ELR (cell line): ENCODE measurements at places on chromosomes 7 and 10.

- no peak for DNase-seq
Measured at GRCh38 chr7:83882551-83882950, 233.6 kb upstream of the SEMA3E start.

GRCh38 chr10:112148331-112148730, 35.2 kb downstream of the GPAM start:
- no peak for DNase-seq

DNA sequence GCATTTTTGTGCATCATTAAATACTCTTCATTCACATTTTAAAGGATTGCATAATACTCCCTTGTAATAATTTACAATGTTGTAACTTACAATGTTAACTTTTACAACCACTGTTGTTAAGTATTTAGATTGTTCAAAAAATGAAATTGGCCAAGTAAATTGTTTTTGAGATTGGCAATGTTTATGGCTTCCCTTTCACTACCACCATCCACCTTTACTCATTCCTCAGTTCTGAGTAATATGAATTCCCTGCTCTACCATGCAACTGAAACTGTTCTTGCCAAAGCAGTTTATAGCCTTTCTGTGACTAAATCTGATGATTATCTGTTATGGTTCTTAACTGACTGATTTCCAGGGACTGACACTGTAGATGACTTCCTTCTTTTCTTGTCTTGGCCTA, 80.5 kb upstream of the TMEM106B start:
- peak; percentile 85 for DNase-seq

DNA sequence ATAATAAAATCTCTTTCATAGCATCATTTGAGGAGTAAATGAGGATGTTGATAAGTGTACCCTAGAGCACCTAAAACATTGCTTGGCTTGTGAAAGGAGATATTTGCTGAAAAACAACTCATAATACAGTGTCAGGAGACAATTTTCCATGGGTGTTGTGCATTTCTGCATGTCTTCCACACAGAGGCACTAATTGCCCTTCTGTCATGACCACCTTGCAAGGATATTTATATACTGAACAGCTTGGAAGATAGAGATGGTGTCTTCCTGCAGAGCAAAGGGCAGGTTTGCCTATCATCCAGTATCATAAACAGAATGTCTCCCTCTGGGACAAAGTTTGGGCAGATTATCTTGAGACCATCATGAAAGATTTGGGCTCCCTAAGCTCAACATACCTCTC, 495.2 kb upstream of the LRRN3 start:
- DNase-seq = no peak

DNA sequence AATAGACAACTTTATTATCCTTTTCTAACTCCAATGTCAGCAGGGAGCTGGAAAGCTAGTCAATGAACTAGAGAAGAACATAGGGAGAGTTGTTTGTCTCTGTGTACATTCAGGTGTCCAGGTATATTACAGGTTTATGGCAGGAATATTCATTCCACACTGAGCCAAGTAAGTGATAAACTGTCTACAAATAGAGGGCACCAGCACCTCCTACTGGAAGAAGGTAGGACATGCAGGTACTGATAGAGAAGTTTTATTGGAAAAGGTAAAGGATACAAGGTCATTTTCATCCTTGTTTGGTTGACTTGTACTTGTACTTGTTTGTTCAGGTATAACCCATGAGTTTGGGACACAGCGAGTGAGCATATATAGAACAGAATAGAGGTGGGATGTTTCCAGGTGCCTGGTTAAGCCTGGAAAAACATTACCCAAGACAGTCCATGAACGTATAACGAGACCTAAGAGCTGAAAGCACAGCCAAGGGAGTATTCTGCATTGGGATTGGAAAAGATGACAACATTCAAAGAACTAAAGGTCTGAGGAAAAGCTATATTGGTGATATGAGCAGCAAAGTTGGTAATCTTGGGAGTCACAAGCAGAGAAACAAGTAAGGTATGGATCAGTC, 61.4 kb upstream of the PPP1R3C start:
- DNase-seq = peak; percentile 66

- DNase-seq = no peak
Measured at GRCh38 chr10:86003201-86003621, 363.4 kb downstream of the GRID1 start.

GRCh38 chr10:128095027-128095752, 31.0 kb downstream of the MKI67 start:
- peak; percentile 17 for DNase-seq

- peak; percentile 49 for DNase-seq
Measured at GRCh38 chr7:79452495-79453265, 787 bp downstream of the MAGI2 start.

GRCh38 chr10:1048349-1048731, 579 bp downstream of the IDI1 start:
- no peak for DNase-seq

DNA sequence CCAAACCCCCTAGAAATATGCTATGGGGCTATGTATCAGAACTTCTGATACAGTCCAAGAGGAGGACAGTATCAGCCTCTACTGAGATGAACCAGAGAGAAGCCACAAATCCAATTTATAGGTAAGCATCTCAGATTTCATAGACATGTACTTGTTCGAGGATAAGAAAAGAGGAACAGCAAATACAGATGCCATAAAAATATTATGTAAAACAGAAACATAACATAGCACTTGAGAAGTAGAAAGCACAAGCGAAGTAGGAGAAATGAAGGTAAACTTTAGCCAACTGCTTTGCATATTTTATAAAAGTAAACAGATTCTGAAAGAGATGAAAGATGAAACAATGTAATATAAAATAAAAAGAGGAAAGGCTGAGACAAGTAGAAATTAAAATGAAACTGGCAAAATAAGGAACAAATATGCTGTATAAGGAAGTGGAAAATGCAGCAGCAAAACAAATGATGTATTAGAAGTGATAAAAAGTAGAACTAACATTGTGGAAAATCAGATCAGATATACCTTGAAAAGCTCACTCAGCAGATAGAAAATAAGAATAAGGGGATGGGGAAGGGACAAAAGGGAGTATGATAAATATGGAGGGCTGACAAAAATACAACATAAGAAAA, 135.1 kb downstream of the SKAP2 start:
- no peak for DNase-seq
